ENCODE measurements at places on chromosomes 7 and 10.

DNA sequence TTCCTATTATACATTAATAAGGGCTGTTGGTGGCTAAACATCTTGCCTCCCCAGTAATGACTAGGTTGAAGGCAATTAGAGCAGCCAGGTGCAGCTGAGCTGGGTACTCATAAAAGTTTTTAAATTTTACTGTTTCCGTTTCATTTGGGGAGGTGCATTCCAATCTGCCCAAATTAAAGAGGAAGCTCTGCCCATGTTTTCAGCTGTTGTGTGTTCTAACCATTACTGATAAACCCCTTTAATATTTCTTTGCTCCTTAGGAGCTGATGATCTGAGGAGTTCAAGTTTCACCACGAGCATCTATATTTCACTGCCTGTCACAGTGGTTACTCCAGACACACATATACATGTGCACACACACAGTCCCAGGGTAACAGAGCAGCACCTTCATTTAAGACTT, 94.4 kb downstream of the JAZF1 start:
- DNase-seq: no peak

GRCh38 chr7:110522061-110522760, 568.7 kb upstream of the LRRN3 start:
- DNase-seq: no peak

DNA sequence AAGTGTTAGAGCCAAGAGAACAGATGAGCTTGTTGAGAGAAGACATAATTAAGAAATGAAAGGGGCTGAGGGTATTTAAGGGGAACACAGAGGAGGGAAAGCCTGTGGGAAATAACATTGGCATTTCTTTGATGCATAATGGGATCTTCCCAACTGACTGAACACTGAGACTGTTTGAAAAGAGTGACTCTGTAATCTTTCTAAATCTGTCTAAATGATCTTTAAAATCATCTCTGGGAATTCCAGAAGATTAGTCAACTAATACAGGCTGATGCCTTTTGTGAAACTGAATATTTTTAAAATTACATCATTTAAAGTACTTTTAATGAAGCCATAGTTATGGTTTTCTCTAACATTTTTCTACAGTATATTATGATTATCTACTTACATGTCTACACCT, 17.4 kb upstream of the SLC35G1 start:
- DNase-seq: no peak

GRCh38 chr7:85630904-85631600, 444.2 kb upstream of the SEMA3D start:
- no peak for DNase-seq

DNA sequence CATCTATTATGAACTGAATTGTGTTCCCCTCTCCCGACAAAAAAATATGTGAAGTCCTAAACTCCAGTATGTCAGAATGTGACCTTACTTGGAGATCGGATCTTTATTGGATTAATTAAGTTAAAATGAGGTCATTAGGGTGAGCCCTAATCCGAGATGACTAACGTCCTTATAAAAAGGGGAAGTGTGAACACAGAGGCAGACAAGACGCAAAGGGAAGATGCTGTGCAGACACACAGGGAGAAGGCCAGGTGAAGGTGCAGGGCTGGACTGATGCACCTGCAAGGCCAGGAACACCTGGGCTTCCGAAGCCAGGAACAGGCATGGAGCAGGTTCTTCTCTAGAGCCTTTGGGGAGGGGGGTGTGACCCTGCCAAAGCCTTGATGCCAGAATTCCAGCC, 187.8 kb downstream of the PARD3 start:
- no peak for DNase-seq

- DNase-seq: no peak
Measured at GRCh38 chr10:27998954-27999275, at the start of gene ODAD2. Gene ODAD2 (minus strand): TSS chr10:27999079. CDS start chr10:27995142, 3,937 bp downstream.

- no peak for DNase-seq
Measured at GRCh38 chr10:7571981-7572380, 94.8 kb downstream of the ITIH5 start.

DNA sequence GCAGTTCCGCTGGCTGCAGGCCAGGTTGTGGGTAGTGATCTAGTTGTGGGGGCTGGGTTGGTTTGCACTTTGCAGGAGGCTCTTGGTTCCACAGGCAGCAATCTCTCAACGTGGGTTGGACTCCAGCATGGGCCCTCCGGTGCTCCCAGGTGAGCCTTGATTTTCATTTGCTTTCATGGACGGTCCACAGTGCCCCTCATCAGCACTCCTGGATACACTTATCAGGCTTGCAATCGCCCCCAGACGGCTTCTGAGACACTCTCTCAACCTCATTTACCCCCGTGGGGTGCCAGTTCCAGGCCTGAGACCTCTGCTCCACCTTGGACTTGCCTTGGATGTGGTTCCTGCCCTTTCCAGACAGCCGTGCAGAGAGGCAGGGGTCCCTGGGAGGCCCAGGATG, 31.3 kb upstream of the ZNF273 start:
- DNase-seq: no peak

DNA sequence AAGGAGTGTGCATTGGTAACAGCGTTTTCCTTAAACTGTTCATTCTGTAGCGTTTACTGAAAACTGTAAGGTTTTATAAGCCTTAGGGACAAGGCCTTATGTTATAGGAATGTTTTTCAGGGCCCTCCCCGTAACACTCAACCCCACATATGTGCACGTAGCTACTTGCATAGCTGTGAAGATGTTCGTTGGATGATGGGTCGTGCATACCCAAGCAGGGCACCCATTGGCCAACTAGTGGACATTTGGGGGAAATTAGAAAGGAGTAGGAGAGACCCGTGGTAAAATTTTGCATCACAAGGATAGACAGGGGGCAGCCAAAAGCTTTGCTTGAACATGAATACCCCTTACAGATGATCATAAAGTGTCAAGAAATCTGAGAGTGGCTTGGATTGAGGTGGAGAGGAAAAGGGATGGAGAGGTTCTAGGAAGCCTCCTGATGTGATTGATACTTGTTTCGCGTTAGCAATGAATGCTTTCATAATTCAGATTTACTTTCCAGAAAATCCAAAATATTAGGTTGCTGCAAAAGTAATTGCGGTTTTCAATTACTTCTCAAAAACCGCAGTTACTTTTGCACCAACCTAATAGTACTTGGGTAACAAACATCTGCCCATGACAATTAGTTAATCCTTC, 878 bp downstream of the SEC61A2 start:
- DNase-seq: peak; percentile 32

DNA sequence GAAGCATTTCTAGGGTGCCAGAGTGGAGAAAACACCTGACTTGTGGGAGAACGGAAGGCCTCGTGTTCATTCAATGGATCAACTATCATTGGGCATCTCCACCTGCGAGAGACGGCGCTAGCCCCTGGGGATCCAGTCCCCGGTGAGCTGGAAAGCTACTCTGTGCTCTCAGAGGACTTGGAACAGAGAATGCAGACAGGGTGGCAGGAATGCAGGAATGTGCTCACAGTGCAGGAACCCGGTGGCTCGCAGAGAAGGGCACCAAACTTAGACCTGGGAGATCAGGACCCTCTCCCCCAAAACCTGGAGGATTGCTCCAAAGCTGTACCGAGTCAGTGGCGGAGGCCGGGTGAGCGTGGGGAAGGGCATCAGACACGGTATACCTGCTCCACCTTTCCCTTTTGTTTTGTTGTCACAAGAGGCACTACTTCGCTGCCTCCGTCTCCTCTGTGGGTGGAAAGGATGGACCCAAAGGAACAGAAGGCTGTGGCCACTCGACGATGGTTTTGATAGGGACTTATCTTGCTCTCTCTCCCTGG, 569.0 kb upstream of the C7orf33 start:
- no peak for DNase-seq
